Inflammatory macrophage treated with lipopolysaccharide for 4 hours (primary cell): ENCODE measurements at places on chromosomes 5 and 9.
A peak's percentile ranks its signal among the peaks of the same experiment; 100 is the strongest.

DNA sequence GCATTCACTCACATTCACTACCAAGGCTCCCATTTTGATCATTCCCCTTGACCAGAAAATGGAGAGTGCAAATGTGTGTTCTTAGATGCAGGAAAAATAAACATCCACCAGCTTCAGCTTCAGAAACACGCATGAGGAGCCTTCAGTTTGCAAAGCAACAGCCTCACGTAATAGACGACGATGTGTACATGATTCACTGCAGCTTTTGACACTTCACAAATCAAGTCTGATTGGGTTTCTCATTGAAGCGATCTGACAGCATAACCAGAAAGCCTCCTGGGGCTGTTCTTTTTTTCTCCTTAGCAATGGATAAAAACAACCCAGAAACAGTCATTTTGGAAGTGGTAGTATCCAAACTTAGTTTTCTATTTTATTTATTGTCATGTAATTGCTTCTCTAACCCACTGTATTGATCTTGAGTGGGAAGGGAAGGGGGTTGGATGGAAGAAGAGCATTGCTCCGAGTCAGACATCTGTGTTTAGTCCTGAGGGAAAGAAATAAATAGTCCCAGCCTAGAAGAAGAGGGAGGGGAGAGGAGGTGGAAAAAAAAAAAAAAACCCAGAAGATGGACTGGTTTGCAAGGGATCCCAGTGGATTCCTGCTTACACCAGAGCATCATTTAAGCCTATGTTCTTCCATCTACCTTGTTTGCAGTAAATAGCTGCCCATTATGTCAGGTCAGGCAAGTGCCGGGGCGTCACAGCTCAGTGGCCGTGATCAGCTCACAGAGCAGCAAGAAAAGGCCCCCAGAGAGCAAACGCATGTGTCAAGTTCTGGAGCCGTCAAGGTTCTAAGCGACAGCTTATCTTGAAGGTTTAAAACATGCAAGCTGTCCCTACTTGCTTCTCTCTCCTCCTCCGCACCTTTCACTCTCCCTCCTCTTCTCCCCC, 190.2 kb upstream of the SNX2 start:
- no peak for DNase-seq

- no peak for DNase-seq
These were observed 129.1 kb downstream of the MACROH2A1 start for GRCh38 chr5:135269931-135270421.

DNA sequence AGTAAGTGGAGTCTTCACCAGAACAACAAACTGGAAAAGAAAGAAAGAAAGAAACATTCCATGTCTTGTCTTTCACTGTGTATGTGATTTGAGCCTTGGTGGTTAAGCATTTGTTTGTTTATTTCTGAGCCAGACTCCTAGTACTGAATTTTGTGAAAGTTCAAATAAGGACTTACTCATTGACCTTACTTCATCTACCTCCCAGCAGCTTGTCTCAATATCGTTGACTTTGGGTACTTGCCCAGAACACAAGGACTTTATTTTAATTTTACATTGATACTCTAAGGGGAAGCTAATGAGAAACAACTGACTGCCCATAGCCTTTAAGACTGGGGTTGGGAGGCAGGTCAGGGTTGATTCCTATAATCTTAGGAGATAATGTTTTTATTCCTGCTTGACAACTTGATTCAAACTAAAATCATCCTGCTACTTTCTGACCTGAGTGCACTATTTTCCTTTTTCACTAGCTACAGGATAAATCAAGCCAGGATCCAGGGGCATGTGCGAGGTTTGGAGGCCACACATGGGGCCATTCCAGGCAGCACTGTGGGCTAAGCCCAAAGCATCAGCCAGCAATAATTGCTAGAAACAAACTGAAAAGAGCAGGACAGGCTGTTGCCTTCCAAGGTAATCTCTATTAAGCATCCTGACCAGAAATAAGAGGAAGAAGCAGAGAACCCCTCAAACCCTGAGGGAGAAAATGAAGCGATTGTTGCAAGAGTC, 138.9 kb upstream of the RUSC2 start:
- no peak for DNase-seq

DNA sequence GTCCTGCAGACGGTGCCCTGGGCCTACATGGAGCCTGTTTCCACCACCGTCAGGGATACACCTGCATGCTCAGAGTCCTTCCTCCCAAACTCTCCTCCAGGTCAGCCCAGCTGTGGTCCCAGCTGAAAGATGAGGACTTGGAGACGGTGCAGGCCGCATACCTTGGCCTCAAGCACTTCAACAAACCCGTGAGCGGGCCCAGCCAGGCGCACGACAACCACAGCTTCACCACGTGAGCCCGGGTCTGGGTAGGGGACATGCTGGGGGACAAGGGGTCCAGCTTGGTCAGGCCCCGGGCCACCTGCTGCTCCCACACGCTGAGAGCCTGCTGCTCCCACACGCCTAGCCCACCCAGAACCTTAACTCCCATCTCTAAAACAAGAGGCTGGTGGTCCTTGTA, 16.6 kb upstream of the CARD19 start:
- DNase-seq = no peak

DNA sequence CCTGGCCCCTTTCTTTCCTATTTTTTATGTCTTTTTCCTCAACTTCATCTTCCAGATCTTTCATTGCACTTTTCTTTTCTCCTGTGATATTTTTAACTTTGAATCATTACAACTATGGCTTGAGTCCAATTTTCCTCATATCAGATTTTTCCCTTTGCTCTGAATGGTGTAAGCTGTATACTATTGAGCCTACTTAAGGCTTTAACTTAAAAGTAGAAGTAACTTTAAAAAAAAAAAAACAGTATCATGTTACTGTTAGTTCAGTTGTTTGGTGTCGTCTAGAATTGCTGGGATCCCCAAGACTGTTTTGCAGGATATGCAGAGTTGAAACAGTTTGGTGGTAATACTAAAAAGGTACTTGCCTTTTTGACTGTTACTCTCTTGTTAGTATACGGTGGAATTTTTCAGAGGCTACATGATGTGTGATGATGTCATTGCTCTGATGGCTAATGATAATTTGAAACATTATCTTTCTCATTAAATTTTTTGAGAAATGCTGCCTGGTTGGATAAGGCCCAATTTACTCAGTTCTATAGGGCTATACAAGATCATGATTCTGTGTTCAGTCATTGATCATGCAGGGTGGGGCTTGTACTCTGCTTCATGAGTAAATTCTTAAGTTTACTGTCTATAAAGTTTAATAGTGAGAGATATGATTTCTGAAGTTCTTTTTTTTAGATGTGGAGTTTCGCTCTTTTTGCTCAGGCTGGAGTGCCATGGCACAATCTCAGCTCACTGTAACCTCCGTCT, 8.8 kb downstream of the NAA35 start:
- no peak for DNase-seq

DNA sequence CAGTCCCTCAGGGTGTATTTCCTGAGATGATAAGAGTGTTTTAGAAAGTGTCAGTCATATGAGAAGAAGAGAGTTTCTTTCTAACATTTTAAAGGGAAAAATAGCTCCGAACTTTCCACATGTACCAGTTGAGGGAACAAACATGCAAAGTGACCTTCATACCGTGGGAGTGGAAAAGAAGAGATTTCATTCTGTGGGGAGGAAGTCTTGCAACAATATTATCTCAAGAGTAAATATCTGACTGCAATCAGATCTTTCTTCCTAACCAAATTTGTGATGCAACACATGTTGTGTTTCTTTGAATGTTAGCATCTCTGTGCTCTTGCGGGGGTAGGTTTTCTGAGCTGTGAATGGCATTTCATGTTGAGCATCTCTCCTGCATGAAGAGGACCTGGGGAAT, 30.6 kb downstream of the ANKRD55 start:
- peak; percentile 85 for DNase-seq

DNA sequence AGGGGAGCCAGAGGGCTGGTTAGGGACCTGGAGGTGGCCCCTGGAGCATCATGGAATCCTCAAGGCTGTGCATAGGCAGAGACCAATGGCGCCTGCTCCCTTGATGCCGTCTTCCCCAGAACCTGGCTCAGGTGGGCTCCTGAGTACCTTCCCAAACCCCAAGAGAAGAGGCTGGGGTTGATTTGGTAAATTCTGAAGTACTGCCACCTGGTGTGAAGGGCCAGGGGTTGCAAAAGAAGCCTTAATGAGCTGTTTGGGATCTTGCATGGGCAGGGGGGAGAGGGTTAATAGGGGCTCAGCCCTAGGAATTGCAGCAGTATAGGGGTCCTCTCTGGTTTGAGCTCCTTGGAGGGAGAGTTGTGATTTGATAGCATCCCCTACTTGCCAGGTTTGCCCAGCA, 52.1 kb downstream of the CYSTM1 start:
- no peak for DNase-seq

DNA sequence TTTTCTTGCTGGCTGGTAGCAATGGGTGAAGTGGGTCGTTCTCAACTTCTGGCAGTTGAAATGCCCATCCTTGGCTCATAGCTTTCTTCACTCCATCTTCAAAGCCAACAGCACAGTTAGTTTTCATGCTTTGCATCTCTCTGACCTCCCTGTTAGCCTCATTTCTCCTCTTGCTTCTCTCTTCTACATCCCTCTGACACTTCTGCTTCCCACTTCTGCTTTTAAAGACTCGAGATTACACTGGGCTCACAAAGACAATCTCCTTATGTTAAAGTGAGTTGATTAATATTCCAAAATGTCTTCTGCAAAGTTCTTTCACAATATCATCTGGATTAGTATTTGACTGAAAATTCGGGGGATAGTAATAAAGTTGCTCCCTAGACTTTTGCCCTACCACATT, 684.8 kb upstream of the CCNG1 start:
- no peak for DNase-seq

- no peak for DNase-seq
These were observed 11.0 kb downstream of the NAIF1 start for GRCh38 chr9:128056086-128056485.

DNA sequence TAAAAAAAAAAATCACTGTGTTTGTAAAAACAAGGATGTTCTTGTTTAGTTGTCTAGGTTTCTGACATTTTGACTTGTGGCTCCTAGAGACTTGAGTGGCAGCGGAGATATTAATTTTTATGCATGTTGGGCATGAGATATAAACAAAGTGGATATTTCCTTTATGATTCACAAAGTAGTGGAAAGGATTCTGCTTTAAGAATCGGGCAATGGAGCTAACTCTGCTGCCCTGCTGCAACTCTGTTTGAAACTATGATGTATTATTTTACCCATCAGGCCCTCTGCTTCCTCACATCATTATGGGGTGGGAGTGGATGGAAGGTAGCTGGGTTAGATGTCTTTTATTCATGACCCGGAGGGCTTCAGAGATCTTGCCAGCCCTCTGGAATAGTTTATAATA, 94.1 kb upstream of the CD180 start:
- DNase-seq = no peak

GRCh38 chr9:135129137-135129695, 41.7 kb downstream of the OLFM1 start:
- DNase-seq = no peak

DNA sequence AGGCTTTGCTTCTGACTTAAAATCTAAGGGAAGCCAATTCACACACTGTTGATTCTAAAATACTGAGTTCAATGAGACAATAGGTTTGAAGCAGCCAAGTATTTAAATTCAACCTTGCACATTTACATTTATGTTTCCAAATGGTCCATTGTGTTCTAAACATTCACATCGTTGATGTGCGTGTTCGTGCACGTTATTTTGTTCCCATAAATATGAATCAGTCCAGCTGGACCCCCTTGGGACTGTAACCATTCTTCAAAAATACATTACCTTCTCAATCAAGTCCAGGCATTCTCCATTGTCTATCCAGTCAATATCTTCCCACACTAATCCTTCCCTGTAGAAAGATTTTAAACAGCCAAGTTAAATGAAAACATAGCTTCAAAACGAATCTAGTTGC, 146.4 kb upstream of the RETREG1 start:
- DNase-seq = no peak

- no peak for DNase-seq
These were observed 105.0 kb downstream of the MAPKAP1 start for GRCh38 chr9:125601961-125602360.

DNA sequence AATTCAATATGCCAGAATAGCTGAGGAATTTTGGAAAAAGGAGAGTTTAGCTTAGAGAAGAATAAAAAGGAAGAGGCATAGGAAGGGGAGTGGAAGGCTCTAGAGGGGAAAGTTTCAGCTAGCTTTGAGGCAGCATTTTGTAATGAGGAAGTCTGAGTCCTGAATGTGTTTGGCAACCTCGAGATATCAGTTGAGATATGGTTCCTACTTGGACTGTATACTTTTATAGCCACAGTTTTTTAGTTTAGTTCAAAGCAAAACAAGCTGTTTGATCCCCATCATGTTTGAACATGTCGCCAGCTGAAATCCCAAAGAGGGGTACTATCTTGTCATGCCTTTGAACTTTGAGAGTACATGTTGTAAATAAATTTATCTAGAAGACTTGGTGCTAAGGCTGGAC, 559.0 kb upstream of the FTMT start:
- no peak for DNase-seq

- DNase-seq = no peak
These were observed 6.0 kb downstream of the CDC26 start for GRCh38 chr9:113269355-113269754.

- no peak for DNase-seq
These were observed 153.8 kb downstream of the HSPA4 start for GRCh38 chr5:133205649-133206048.

DNA sequence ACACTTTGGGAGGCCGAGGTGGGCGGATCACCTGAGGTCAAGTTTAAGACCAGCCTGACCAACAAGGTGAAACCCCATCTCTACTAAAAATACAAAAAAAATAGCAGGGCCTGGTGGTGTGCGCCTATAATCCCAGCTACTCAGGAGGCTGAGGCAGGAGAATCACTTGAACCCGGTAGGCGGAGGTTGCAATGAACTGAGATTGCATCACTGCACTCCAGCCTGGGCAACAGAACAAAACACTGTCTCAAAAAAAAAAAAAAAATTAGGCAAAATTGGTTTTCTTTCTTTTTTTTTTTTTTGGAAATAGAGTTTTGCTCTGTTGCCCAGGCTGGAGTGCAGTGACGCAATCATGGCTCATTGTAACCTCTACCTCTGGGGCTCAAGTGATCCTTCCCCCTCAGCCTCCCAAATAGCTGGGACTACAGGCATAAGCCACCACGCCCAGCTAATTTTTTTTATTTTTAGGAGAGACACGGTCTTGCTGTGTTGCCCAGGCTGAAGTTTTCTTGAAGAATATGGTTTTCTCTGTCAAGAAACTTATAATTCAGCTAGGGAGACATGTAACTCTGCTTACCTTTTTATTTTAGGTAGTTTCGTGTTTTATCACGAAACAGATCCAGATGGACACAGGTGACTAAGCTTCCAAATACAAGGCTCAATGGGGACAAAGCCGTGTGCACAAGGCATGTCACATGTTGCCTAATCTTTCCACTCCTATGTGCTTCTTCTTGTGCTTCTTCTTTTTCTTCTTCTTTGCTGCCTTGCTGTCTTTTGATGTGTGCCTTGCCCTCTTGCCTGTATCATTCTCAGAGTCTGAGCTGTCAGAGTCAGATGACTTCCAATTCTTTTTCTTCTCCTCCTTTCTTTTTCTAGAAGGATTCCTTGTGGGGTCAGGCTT, 14.3 kb downstream of the TTC1 start:
- peak; percentile 51 for DNase-seq

- no peak for DNase-seq
These were observed 87.5 kb upstream of the FBXW11 start for GRCh38 chr5:172093965-172094364.
